Amygdala (tissue), 56 donors: ENCODE measurements at places on chromosomes 1 and 21.

DNA sequence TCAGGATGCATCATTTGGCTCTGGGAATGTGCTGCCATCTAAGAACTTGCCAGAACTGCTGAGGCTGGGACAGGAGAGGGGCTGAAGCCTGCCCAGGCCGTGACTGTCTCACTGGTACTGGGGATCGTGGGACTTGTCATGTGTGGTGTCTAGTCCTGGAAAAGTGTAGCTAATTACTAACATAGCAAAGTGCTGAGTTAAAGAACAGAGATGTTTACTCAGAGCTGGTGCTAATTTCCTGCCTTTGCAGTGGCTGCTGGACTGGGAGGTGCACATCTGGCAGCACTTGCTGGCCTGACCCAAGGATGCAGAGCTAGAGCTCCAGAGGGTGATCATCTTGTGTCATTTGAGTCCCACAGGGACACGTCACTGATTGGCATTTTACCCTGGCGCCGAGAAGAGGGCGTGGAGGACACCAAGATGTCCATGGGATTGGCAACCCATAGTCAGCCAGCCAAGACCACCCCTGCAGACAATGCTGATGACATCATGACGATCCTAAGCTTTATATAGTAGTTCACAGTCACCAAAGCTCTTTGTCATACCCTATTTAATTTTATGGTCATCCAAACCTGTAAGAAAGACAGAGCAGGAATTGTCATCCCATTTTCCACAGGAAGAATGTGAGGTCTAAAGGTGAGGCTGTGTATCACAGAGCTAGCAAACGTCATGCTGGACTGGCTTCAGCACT is 110.1 kb upstream of the SLC44A3 start:
- no peak for DNase-seq

GRCh38 chr1:206864939-206865671 is at the start of gene IL20:
Gene IL20, plus strand, starts transcription at chr1:206865623. Its CDS starts 230 bp downstream, at chr1:206865853.
- DNase-seq, result no peak

- no peak for DNase-seq
Measured at GRCh38 chr1:232302376-232303221, 327.3 kb downstream of the SIPA1L2 start.

DNA sequence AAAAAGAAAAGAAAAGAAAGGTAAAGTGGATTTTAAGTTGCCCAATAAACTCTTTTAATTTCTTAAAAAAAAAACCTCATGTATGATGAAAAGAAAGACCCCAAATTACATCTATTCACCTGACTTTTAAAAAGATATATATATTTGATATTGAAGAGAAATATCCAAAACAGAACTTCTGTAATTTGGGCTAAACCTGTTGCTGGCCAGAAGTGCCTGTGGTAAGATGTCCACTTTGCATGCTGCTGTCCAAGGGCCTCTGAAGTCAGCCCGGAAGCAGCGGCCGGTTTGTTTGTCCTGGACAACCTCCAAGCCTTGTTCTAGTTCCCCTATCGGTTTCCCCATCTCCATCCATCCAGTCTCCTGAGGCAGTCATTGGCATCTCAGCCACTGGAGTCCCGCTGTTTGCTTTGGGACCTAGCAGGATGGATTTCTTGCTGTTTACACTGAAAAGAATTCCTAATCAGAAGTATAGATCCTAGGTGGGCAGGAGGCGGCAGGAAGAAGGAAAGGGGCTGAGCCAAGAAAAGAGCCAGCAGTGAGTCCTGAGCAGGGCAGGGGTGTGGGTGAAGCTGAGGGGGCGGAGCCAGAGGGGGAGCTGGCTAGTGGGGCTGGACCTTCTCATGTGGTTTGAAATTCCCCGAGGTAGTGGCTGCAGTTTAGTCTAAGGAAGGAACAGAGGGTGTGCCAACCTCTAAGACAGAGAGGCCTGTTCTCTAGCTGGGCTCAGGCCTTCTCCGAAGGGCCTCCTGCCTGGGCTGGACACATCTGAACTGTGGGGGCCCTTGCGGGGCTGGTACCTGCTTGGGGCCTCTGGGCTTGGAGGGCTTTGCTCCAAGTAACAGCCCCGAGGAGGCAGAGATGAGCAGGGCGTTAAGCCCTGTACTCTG is 3.3 kb downstream of the NCMAP start:
- DNase-seq, result peak; percentile 12

- DNase-seq, result no peak
Measured at GRCh38 chr1:81149649-81150325, 650.9 kb upstream of the ADGRL2 start.

GRCh38 chr1:21311016-21311415 is 20.8 kb upstream of the ECE1 start:
- no peak for DNase-seq

DNA sequence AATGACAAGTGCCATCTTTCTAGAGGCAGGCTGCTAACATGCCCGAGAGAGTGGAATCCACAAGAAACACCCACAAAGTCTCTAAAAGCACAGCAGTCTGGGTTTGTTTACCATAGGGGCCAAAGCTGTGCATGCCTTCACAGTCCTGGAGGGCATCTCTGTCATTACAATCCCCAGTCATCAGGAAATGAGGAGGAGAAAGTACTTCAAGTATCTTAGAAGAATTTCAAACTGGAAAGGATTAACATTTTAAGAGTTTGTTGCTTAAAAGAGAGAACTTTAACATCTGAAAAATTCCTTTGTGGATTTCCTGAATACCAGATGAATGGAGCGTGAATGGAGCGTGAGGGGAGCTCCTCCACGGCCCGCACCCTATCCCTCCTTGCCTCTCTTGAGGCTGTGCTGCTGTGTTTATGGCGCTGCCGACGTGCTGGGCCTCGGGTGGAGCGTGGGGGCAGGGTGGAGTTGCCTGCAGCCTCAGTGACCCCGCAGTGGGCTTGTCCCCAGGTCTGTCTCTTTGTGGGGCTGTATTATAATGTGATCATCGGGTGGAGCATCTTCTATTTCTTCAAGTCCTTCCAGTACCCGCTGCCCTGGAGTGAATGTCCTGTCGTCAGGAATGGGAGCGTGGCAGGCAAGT is 23.3 kb downstream of the SLC6A17 start:
- DNase-seq, result no peak
